ENCODE measurements at places on chromosomes 7 and 10.

DNA sequence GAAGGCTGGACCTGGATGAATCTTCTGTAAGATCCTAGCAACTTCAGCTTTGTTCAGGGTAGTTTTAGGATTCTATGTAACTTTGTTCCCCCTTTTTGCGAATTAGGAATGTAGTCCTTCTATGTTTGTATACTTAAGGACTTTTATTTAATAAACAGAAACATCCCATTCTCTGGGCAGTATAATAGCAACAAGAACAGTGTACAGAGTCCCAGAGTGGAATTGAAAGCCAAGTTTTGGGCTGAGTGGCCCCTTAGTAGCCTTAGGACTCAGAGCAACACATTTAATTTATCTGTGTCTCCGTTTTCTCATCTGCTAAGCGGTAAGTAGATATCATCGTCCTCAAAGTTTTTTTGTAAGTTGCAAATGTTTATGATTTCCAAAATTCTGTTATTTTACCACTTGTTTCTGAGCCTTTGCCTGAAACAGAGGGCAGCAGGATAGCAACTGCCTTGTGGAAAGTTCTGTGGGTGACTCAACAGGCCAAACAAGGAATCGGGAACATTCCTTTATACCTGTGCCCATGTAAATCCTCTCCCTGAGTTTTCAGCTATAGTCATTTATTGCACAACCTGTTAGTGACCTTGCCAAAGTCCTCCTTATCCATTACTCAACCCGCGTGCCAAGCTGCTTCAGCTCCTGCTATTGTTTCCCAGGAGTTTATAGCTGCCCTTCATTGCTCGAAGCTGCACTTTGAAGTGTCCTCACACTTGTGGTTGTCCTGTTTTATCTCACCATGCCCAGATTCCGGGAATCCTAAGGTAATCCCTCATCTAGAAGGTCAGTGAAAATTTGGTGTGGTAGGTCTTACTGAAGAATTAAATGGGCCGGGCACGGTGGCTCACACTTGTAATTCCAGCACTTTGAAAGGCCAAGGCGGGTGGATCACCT, 199.1 kb upstream of the AHR start:
- DNase-seq, result no peak

DNA sequence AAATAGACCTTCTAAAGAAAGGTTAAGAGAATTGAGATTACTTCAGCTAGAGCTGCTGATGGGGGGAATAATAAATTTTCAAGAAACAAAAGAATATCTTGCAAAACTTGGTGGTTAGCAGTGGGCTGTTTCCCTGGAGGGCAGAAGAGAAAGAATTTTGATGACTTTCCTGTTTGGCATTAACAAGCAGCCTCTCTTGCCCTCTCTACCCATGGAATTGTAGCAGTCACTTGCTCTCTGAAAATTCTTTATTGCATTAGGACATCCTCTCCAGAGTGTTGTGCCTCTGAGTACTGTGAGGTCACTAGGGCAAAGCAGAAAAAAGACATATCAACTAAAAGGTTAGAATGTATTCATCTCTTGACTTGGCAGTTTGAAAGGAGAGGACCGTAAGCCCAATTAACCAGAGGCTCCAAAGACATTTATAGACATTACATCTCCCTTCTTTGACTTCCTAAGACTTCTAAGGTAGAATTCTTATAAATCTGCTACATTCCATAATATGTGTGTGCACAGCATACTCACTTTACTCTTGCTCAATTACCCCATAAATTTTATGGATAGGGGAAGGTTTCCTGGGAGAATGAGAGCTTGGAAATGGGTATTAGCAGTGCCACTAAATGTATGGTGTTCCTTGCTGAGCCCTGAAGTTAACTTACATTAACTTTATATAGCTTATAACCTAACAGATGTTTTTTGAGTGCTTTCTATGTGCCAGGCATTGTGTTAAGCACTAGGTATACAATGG, 215.3 kb downstream of the KIF20B start:
- DNase-seq, result no peak

DNA sequence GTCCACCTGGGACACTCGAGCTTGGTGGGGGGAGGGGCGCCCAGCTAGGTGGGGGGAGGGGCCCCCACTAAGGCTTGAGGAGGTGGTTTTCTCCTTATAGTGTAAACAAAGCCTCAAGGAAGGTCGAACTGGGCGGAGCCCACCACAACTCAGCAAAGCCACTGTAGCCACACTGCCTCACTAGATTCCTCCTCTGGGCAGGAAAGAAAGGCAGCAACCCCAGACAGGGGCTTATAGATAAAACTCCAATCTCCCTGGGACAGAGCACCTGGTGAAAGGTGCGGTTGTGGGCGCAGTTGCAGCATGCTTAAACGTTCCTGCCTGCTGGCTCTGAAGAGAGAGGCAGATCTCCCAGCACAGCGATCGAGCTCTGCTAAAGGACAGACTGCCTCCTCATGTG, 133.1 kb downstream of the SNX13 start:
- no peak for DNase-seq

- DNase-seq, result peak; percentile 56
Observed at GRCh38 chr10:36888925-36889573, 236.3 kb upstream of the ANKRD30A start.

DNA sequence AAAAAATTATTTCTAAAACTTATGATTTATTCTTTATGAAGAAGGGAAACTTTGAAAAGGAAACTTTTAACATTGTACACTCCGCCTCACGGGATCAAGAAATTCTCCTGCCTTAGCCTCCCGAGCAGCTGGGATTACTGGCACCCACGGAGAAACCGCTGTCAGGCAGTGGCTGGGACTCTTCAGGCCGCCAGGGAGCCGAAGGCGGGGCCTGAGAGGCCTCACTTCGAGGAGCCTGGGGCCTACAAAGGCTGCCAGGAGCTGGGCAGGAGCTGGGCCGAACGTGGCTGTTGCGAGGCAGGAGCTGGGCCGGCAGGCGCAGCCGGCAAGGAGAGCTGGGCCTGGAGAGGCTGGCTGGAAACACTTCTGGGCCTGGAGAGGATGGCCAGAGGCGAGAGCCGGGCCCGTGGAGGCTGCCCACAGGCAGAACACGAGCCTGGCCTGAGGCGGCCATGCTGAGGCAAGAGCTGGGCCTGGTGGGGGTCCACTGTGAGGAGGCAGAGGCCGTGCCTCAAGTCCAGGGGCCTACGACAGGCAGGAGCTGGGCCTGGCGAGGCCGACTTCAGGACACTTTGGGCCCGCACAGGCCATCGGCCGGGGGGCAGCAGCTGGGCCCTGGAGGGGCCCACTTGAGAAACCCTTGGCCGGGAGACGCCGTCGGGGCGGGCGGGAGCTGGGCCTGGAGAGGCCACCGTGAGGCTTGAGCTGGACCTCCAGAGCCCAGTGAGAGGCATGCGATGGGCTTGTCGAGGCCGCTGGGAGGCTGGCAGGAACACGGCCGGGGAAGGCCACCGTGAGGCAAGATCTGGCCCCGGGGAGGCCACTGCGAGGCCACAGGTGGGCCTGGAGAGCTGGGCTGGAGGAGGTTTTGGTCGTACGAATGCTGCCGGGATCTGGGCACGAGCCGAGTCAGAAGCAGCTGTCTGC, 23.7 kb downstream of the MDH2 start:
- no peak for DNase-seq

DNA sequence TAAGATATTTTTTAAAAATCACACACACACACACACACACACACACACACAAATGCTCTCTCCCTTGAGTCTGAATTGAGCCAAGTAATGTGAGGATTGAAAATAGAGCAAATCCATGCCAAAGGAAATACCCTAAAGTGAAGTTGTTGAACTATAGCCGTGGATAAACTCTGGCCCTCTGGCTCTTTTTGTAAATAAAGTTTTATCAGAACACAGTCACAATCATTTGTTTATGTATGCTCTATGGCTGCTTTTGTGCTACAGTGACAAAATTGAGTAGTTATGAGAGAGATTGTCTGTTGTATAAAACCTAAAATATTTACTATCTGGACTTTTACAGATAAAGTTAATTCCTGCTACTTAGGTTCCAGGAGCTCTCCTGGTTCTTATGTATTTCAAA, 39.1 kb downstream of the NKX2-3 start:
- DNase-seq, result no peak

DNA sequence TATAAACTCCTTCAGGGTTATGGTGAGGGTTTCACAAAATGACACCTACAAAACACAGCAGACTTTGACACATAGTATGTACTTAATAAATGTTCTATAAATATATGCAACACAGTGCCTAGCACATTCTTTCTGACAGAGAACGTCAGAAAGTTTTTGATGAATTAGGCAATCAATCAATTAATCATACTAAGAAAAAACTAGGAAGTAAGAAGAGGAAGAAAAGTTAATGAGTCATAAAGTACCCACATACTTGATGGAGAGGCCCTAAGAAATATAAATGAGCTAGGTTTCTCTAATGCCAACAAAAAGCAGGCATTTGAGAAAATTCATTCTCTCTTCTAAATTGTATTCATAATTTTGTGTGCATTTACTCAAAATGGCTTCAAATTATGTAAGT, 192.7 kb upstream of the VWC2 start:
- no peak for DNase-seq

DNA sequence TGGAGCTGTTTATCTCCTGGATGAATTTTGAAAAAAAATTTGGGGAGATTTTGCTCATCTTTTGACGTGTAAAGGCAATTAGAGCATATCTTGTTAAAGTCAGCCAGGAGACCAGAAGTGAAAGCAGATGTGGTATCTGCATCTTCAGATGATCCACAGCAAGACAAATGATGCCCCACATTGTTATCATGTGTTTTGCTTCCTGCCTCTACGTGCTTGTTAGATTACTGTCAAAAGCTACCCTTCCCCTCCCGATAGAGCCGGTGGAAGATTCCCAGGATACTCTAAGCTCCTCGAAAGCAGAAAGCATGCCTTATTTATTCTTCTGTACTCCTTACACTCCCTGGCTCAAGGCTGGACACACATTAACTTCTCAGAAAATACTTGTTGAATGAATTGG, 12.9 kb downstream of the COL17A1 start:
- no peak for DNase-seq

- DNase-seq, result no peak
Observed at GRCh38 chr10:52221923-52222322, 92.2 kb upstream of the DKK1 start.

GRCh38 chr10:86446987-86447386, 74.6 kb downstream of the WAPL start:
- no peak for DNase-seq

DNA sequence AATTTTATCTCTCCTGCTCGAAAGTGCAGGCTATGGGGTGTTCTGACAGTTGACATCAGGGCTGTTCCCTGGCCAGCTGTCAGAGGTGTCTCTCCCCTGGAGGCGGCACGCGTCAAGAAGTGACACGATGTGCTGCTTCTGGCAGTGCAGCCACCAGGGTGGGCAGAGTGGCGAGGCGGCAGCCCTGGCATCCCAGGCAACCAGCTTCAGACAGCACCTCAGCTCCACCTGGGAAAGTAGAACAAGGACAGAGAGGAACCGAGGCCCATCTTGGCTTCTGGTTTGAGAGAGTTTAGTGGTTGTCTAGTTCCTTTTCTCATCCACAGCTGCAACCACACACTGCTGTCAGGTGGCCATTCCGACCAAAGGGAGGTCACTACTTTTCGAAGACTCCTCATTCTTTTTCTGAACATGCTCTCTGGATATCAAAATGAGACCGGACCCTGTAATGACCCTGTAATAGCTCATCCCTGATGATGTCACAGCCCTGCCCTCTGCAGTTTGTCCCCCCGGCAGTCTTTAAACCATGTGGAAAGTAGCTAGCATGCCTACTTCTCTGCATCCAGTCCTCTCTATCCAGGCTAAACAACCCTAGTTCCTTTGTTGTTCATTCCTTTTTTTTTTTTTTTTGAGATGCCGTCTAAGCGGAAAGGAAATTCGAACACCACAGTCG, 381.0 kb upstream of the NRP1 start:
- DNase-seq, result no peak

DNA sequence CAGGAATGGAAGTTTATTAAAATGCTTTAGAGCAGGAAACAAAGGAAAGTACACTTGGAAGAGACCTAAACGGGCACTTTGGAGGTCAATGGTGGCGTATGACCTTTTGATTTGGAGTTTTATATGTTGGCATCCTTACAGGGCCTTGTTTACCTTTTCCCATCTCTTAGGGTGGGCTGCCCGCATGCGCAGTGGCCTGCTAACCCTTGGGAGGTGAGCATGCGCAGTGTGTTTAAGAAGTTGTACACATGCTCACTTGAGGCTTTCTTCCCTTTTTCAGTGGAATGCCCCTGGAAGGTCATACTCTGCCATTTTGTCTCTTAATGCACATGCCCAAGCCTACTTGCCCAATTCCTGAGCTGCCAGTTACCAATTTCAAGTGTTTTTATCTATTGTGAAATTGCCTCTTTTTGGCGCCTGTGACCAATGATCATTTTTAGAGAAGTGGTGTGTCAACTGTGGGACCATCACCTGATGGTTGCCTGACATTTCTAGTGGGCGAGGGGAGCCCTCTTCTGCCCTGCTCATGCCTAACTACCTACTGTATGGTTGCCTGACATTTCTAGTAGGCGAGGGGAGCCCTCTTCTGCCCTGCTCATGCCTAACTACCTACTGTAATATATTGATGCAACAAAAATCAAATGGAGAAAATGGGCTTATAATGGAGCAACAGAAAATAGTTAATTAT, 138.0 kb downstream of the PPP1R9A start:
- DNase-seq, result peak; percentile 13

GRCh38 chr7:122014697-122015096, 129.4 kb downstream of the AASS start:
- DNase-seq, result no peak

DNA sequence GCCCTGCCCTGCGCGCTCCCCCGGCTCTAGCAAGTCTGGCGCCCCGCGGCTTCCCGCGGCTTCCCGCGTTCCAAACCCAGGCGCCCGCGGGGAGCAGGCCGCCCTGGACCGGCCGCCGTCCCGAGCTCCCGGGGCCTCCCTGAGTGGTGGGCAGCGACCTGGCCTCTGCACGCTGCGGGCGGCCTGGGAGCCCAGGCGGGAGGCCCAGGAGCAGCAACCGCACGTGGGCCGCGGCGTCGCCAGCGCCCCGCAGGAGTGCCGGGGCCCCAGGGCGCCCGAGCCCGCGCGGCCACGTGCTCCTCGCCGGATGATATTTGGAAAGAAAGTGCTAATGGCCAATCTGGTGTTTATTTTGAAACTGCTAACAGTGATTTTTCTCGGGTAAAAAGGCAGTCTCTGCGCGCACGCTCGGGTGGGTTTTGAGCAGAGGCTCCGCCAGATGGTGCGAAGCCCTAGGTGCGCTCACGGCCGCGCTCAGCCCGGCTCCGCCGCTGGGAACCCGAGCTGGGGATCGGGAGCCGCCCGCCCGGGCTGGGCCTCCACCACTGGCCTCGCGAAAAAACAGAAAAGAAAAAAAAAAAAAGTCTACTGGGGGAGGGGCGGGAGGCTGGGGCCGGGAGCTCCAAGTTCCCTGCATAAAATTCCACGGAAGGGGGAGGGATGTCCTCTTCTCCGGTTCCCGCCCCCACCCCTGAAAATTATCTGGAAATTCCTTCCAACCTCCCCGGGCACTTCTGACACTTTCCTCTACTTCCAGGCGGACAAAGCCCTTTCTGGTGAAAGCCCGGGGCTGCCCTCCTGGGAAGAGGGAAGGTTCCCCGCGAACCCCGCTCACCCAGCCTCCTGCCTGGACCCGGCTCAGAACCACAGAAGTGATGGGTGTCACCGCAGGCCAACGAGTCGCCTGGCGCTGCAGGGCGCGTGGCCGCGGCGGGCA, 4.3 kb downstream of the EBF3 start:
- peak; percentile 17 for DNase-seq
